Activated CD4-positive, alpha-beta T cell treated with anti-CD3 and anti-CD28 coated beads for 4 hours (primary cell): ENCODE measurements at places on chromosomes 3 and 15.

DNA sequence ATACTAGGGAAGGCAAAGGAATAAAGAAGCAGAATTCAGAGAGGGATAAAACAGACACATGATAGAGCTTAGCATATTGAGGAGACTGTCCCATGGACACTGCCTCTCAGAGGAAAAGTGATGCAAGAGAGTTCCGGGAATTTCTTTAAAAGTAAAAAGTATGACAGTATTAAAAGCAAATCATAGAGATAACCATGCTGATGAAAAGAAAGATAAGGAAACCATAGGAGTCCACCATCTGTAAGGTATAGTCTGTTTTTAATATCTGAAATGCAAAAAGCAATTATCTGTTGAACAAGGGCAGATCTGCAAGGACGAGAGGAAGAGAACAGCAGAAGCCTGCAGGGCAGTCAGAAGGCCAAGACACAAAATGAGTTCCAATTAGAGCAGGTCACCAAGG is 495.9 kb upstream of the GOLIM4 start:
- no peak for DNase-seq

GRCh38 chr3:156429125-156429524 is 125.8 kb downstream of the SSR3 start:
- DNase-seq, result no peak

DNA sequence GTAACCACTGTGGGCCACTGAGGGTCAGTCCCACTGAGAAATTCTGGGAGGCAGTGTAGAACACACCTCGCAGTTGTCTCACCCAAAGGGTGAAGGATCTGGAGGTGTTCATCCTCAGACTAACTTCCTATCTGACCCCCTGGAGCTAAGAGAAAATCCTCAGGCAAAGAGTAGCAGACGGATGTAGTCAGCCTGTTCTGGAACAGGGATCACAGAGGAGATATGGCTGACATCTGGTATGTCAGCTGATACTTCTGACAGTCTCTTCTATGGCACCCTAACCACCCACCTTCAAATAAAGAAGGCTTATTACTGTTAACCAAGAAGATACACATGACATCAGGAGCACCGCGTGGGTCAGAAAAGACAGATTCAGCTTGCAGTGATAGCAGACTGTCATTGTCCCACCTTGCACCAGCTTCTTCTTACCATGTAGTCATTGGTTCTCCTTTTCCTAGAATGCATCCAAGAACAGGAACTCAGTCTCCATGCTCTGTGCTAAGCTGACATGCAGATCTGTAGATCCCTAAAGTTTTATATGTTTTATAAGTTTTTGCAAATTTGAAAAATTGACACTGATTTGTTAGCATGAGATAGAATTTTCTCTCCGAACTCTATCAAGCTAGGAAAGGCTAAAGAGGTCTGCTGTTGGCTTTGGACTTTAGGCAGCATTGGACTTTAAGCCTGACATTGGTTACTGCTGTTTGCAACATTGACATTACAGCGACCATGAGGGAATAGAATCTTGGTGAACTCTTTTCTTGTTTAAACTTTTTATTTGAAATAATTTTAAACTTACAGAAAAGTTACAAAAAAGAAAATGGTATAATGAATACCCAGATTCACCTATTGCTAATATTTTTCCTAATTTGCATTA is 60.4 kb downstream of the KBTBD12 start:
- no peak for DNase-seq

- no peak for DNase-seq
Observed at GRCh38 chr3:194382196-194382891, 12.8 kb upstream of the LRRC15 start.

DNA sequence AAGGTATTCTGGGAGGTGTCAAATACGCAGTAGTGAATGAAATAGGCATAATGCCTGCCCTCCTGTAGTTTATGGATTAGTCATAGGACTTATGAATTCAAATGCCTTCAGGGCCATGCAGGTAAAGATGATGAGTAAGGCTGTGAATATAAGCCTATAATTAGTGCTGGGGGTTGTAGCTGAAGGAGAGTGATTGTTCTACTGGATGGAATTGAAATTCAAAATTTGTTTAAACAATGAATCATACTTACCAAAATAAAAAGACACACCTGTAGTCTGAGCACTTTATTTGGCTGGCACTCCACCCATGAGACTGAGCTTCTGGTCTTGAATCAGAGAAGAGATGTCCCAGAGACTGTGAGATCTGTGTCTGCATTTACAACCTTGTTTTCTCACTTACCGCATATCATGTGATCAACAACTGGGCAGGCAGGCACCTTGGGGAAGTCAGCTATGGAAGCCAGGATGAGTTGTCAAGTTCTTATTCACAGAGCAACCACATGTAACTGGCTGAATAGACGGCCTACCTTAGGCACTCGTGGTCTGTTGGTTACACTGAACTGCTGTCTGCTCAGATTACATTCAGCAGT is 291.8 kb downstream of the NAALADL2 start:
- no peak for DNase-seq
